ENCODE measurements at places on chromosomes 3 and 15. TPM values are rescaled to one million over a fixed set of nuclear protein-coding genes. Genes with fewer than 3 reads are reported as not detected.

The RAD54L2 gene
- total RNA-seq: 18.3 TPM

The TMEM207 gene
- total RNA-seq: not detected

The BMF gene
- total RNA-seq: 2.2 TPM

The IQCF5 gene
- total RNA-seq: not detected

The TASOR gene
- total RNA-seq: 53.4 TPM

The TXNRD3 gene
- 18.9 TPM for total RNA-seq

The C15orf61 gene
- total RNA-seq: 2.3 TPM

The EFCC1 gene
- total RNA-seq: 3.6 TPM

The TMCO5A gene
- not detected for total RNA-seq

- no peaks in the 10 kb centered on the region for H3K36me3 ChIP-seq
- no peaks in the 10 kb centered on the region for H3K27me3 ChIP-seq
- no peak for DNase-seq
- peak overlapping the region; percentile 87 for H3K4me3 ChIP-seq
- H3K27ac ChIP-seq: peak overlapping the region; percentile 99
These were observed 1.4 kb downstream of the UACA start for GRCh38 chr15:70761931-70762468.

DNA sequence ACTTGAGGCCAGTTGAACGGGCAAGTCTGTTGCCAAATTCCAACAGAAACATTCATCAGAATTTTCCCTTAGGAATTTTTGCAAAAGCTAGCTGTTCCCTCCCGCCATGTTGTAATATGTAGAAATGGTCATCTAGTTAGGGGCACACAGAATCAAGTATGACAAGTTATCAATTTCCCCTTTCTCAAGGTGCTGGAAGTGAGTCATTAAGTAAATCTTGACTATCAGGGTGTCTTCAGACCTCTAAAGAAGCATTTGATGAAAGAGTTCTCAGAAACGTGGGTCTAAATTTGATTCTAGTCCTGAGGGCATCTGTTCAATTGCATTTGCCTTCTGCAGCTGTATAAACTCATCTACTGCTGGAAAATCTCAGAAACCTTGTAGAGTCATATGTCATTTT lies 123.4 kb upstream of the FRMD4B start:
- no peaks in the 10 kb centered on the region for H3K4me1 ChIP-seq
- no peaks in the 10 kb centered on the region for H3K36me3 ChIP-seq
- no peak overlapping the region for H3K4me3 ChIP-seq

GRCh38 chr15:67154249-67154648 lies 88.8 kb downstream of the SMAD3 start:
- peaks cover 27% of the 10 kb centered on the region for H3K4me1 ChIP-seq
- DNase-seq: no peak
- H3K27me3 ChIP-seq: no peaks in the 10 kb centered on the region
- H3K4me3 ChIP-seq: no peak overlapping the region
- H3K27ac ChIP-seq: no peak overlapping the region
- H3K36me3 ChIP-seq: no peaks in the 10 kb centered on the region

DNA sequence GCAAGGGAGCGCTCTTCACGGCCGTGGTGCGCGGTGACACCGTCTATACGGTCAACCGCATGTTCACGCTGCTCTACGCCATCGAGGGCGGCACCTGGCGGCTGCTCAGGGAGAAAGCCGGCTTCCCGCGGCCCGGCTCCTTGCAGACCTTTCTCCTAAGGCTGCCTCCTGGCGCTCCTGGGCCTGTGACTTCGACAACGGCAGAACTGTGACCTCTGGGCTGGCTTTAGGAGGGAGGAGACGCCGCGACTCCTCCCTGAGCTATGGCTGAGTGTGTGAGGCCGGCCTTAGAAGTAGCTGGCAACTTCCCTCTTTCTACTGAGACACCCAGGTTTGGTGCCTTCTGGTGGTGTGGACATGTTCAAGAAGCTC lies 1.4 kb downstream of the KBTBD13 start:
- no peak overlapping the region for H3K4me3 ChIP-seq
- no peaks in the 10 kb centered on the region for H3K36me3 ChIP-seq
- no peak for DNase-seq

DNA sequence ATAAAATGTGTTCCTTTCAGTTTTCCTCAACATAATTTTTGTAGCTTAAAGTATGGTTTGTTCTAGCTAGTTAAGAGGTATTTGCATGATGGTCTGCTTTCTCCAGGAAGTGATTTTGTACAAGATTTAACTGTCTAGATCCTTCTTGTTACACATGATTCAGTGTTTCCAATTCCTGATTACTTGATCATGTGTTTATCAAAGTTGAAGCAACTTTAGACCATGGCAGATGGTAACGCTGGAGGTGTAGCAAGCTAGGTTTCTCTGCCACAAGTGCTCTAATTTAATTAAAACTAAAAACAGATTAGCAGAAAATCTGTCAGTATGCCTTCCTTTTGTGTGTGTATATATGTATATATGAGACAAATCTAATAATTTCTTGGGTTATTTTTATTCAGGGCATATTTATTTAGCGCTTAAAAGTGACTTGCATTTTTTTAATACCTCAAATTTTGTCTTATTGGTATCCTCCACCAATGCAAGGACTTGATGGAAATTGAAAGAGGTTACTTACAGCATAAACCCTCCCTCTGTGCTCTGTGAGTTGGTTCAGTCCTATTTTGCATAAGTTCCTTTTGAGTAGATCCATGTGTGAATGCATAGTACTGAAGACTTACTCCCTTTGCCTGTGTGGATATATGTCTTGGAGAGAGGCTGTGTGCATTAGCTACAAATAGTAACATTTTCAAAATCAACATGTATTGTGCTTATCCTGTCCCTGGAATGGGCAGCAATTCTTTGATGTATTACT lies 157.3 kb upstream of the CGNL1 start:
- no peaks in the 10 kb centered on the region for H3K27me3 ChIP-seq
- H3K27ac ChIP-seq: no peak overlapping the region
- H3K4me1 ChIP-seq: no peaks in the 10 kb centered on the region
- no peaks in the 10 kb centered on the region for H3K36me3 ChIP-seq

GRCh38 chr15:81285461-81285860 lies 38.5 kb downstream of the STARD5 start:
- H3K4me3 ChIP-seq: no peak overlapping the region
- no peaks in the 10 kb centered on the region for H3K36me3 ChIP-seq
- no peak overlapping the region for H3K27ac ChIP-seq
- no peaks in the 10 kb centered on the region for H3K27me3 ChIP-seq
- DNase-seq: no peak

DNA sequence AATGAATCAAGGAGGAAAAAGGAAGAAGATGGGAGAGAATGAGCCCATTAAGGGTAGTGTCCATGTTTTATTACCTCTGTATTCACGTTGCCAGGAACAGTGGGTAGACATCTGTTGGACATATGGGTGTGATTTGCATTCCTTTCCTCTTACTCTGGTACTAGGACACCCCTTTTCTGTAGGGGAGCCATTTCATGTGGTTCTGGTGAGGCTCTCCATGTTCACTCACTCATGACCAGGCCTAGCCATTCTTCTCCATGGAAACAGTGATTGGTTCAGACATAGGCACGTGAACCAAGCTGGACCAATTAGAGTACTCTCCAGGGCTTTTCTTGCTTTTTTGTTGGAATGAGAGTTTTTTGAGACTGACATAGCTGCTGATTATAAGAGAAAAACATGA lies 39.6 kb upstream of the PDCD6IP start:
- H3K27ac ChIP-seq: no peak overlapping the region
- no peaks in the 10 kb centered on the region for H3K36me3 ChIP-seq
- H3K4me3 ChIP-seq: no peak overlapping the region
- no peaks in the 10 kb centered on the region for H3K27me3 ChIP-seq
- DNase-seq: no peak
